ENCODE measurements at places on chromosomes 6 and 20. TPM values are rescaled to one million over a fixed set of nuclear protein-coding genes. Genes with fewer than 3 reads are reported as not detected.

DNA sequence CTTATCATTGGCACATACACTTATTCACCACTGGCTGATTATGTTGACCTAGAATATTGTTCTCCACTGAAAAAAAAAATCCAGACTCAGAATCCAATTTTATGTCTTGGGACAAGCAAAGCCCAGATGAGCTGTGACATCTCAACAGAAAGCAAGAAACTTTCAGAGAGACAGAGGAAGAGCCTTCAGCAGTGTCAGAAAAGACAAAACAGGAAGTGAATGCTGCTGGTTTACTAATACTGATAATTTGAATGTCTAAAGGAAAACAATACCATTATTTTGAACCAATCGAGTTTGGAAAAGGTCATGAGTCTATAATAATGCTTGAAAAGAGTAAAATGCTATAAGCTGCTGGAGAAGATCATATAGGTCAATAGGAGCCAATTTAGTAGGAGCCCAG, 179.8 kb upstream of the RIMS1 start:
- DNase-seq: no peak

Gene CCND3
- total RNA-seq: 7.6 TPM

Gene PPP1R14C
- total RNA-seq: 0.26 TPM

DNA sequence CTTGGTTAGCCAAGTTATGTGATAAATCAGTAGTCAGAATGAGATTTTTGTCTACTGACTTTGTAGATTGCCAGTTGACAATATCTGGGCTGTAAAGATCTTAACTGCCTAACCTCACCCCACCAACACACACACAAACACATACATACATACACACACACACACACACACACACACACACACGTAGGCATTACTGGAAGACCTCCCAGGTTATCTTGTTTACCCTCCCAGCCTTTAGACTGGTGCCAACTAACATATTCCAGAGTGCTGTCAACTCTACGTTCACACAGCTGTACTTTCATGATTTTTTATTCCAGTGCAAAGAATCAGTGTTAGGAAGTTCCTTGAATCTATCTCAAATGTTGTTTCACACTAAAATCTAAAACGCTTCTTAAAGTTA, 38.9 kb downstream of the BMP5 start:
- no peak for DNase-seq

Gene PRR18
- 0.13 TPM for total RNA-seq

DNA sequence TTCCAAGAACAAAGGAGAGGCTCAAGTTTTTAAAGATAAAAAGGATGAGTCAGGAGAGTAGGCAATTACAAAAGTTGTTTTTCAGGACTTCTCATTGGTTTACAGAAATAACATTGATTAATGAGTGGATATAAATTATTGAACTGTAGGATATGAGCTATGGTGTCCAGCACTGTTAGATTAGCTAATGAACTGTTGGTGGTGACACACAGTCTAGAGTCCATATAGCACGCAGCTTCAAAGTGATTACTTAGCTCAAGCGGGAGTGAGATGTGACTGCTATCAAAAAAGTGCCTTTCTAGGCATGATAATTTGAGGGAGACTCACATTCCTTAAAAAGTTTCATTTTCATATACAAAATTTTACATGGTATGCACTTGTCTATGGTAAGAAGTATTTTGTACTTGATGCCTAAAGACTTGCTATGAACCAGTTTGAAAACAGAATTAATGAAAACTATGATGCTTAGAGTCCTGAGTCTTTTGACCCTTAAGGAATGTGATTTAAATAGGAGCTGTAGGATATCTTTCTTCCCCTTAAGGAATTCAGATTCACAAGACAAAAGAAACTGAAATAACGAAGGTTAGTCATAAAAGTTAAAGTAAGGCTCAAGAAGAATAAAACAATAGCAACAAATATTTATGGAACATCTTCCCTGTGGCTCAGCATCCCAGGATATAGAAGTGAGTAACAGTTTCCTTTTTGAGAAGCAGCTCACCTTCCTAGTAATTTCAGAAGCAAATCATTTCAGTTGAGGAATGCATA, 22.2 kb upstream of the ADIG start:
- DNase-seq: no peak

DNA sequence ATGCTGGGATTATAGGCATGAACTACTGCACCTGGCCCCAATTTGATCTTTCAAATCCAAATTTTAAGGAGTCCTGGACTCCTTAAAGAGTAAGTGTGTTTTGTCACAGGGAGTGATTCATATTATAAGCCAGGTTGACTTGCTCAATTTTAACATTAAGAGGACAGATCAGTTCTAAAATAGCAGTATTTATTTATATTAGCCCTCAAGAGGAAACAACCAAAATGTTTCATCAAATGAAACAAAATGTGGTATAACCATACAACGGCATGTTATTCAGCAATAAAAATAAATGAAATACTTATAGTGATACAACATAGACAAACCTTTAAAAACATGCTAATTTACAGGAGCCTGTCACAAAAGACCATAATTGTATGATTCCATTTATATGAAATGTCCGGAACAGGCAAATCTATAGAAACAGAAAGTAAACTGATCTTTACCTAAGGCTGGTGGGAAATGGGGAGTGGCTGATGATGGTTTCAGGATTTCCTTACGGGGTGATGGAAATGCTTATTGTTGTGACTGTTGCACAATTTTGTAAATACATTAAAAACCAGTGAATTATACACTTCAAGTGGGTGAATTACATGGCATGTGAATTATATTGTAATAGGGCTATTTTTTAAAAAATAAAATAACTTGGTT, 637.4 kb downstream of the MMUT start:
- no peak for DNase-seq

Gene PDYN
- total RNA-seq: 0.12 TPM

DNA sequence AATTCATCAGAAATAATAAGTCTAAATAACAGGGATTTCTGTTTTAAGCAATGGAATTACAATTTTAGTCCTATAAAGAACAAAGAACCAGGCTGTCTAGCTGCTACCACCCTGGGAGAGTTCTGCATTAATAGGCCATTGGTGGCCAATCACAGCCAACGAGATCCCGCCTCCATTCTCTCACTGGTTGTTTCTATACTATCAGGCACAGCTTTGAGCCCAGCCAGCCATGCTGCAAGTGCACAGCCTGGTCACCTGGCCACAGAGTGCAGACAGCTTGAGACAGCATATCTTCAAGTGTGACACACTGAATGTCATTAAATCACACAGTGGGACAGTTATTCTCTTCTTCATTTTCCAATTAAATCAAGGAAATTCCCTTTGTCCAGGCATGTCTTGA, 16.1 kb upstream of the RAB22A start:
- DNase-seq: peak; percentile 70

Gene SLC35D3
- total RNA-seq: not detected

GRCh38 chr20:32510601-32511357, 74.4 kb downstream of the NOL4L start:
- no peak for DNase-seq

Gene LY6G6D
- total RNA-seq: 0.90 TPM

DNA sequence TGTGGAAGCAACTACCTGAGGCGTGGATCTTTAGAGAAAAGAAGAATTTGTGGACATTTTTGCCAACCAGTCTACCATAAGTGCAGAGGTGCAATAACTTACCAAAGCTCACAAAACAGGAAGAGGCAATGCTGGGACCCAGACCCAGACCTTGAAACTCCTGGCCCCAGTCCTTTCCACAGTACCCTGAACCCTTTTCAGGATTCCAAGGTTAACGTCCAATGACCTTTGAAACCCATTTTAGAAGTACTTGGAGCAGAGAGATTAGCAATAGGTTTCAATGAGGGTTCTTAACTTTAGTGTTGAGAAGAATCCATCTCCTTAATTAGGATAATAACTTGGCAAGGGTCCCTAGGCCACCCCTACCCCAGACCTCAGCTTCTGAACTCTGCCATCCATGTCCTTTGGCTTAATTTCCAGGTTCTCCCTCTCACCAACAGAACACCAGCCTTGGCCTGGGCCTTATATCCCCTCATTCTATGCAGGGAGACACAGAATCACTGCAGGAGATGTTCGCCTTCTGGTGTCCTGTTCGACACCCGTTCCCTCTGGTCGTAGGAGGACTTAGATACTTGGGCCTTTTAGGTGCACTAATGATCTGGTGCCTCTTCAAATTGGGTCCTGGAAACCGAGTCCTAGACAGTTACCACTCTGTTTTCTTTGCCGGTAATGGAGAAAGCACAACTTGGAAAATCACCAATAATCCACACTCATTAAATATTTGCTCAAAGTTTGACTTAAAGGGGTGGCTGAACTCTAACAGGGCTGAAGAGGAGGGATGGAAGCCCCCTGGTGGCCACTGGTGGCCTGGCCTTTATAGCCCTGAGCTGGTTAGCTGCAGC, 40.6 kb downstream of the ISM1 start:
- DNase-seq: peak; percentile 75

Gene CD24
- total RNA-seq: 330 TPM

- no peak for DNase-seq
These were observed 69.4 kb upstream of the RNF24 start for GRCh38 chr20:4084721-4085120.

DNA sequence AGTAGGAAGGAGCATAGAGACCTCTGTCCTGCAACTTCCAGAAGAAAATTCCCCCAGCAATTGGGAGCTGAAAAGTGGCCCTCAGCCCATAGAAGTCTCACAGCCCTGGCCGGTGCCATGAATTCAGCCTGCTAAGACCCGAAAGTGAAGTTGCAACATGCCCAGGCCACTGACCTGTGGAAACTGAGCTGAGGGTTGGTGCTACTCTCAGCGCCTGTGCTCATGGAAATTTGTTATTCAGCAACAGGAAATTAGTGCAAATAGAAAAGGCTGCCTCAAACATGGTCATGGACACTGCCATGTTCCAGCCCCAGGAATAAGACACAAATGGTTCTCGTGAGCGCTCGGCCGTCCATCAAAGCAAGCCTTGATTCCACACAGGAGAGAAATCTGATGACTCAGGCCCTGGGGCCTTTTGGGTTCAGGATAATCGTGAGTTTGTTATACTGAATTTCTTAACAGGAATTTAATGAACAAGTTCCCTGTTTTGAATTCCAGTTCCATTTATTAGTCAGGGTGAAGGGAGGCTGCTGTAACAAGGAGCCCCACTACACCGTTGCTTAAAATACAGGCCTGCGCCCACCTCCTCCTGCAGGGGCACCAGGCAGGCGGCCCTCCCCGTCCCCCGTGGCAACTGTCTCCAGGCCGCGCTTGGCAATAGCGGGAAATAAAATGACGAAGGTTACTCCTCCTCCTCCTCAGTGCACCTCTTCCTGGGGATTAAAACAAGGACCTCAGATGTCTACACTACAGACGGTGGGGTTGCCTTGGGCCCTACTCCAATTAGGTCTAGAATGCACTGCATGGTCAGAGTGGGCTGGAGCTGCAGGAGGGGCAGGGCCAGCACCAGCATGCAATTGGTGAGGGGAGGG, 152.9 kb downstream of the ERMARD start:
- DNase-seq: no peak

DNA sequence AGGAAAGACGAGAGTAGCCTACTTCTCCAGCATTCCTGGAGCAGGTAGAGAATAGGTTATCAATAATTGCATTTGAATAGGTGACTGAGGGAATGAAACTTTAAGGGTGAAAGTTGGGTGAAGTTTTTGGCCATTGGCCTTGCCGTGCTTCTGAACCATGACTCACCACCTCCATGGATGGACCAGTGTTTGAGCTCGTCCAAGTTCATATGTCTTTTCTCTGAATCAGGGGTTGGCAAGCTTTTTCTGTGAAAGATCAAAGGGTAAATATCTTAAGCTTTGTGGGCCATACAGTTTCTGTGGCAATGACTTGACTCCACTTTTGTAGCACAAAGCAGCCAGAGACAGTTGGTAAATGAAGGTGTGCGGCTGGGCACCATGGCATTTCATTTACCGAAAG, 31.8 kb downstream of the SNRNP48 start:
- no peak for DNase-seq

Gene PTK6
- total RNA-seq: not detected

DNA sequence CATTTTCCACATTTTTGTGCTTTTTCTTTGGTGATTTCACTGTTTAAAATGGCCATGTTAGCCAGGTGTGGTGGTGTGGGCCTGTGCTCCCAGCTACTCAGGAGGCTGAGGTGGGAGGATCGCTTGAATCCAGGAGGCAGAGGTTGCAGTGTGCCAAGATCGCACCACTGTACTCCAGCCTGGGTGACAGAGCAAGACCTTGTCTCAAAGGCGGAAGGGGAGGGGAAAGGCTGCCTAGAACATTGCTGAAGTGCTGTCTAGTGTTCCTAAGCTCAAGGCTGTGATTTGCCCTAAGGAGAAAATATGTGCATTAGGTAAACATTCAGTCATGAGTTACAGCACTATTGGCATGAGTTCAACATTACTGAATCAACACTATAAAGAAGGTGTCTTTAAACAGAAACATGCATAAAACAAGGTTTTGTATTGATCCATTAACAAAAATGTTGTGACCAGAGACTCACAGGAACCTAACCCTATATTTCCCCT, 14.0 kb downstream of the ZC2HC1B start:
- no peak for DNase-seq

Gene SLC22A7
- not detected for total RNA-seq

Gene STAU1
- 96.0 TPM for total RNA-seq

GRCh38 chr20:18773566-18773965, 40.0 kb upstream of the SCP2D1 start:
- DNase-seq: peak; percentile 54

Gene PKHD1
- total RNA-seq: 0.04 TPM

DNA sequence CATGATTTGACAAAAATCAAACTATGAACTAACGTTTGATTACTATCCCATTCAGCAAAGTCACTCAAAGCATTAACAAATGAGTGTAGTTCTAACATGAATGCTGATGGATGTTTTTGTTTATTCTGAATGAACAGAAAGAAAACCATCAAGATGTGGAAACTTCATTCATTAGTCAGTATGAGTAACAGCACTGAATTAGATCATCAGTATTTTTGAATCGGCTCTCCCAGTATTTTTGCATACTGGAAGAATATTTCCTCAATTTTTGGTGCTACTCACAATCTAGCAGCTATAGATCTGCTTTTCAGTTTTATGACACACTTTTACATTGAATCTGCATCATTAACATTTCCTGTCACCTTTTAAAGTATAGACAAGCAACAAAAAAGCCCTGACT, 63.8 kb upstream of the CD83 start:
- no peak for DNase-seq

Gene MOG
- total RNA-seq: not detected

GRCh38 chr20:8144282-8145245, 12.5 kb downstream of the PLCB1 start:
- no peak for DNase-seq

Gene BHLHE23
- 0.22 TPM for total RNA-seq

Gene HSPA12B
- 0.71 TPM for total RNA-seq

DNA sequence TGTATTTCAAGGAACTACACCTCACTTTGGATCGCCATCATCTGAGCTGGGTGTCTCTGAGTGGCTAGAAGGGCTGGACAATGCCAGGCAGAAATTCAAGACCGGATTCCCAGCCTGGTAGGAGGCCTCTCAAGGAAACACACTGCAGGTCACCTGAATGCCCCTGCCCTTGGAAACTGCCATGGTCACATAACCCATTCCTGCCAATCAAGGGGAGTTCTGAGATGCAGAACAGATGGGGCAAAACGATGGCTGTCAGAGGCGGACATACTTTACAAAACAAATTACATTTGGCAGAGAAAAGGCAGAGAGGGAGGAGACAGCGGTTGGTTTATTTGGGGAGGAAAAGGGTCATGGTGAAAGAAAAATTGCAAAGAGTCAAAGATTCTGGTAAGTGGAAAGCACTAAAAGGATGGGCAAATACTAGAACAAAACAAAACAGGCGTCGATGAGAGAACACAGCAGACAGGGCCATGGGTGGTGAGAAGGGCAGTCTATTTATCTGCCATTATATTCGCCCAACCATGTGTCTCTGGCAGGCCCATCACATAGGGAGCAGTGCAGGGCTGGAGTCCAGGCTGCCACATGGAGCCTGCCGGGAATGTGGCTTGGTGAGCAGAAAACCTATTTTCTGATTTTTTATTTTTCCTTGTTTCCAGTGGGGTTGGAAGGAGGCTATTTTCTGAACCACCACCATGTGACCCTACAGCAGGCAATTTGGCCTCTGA, 13.5 kb downstream of the BEND3 start:
- no peak for DNase-seq

Gene HLA-DRB5
- 3.4 TPM for total RNA-seq
